Stromal cell of bone marrow (primary cell): ENCODE measurements at places on chromosomes 6 and 20.

GRCh38 chr20:38181207-38181801, 16.2 kb upstream of the TGM2 start:
- no peak for DNase-seq

GRCh38 chr20:5221061-5221430, 94.2 kb downstream of the CDS2 start:
- no peak for DNase-seq

GRCh38 chr20:7305976-7306375, 538.5 kb downstream of the BMP2 start:
- DNase-seq: no peak

DNA sequence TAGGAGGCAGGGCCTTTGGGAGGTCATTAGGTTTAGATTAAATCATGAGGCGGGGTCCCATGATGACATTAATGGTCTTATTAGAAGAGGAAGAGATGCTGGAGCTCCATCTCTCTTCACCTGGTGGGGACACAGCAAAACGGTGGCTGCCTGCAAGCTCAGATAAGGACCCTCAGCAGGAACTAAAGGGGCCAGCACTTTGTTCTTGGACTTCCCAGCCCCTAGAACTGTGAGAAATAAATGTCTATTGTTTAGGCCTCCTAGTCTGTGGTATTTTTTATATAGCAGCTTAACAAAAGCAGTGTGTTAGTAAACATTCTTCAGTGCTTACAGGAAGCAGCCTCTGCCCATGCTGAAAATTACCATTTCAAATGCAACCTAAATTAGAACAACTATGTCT, 157.6 kb downstream of the FOXA2 start:
- no peak for DNase-seq

- no peak for DNase-seq
Observed at GRCh38 chr20:33261465-33261864, 21.5 kb upstream of the BPIFB1 start.

GRCh38 chr20:35224536-35224935, 2.0 kb upstream of the MMP24 start:
- no peak for DNase-seq

DNA sequence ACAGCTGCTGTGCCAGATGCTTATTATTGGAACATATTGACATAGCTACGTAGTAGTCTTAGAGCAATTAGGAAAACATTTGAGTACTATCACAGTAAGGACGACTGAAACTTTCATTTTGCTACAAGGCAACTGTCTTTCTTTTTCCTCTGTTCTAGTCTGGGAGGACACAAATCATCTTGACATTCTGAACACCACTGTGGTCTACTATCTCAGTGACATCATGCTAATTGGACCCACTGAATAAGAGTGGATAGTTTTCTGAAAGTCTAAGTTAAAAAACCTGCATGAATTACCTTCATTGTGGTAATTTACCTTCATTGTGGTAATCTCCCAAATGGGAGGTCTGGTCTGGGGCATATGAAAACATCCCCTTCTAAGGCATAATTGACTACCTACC, 163.3 kb upstream of the MOCS1 start:
- no peak for DNase-seq

- DNase-seq: no peak
Observed at GRCh38 chr6:157207521-157208076, 115.7 kb downstream of the TMEM242 start.

GRCh38 chr6:11203306-11204004, 29.0 kb downstream of the NEDD9 start:
- DNase-seq: no peak

GRCh38 chr6:138671351-138671750, 102.2 kb upstream of the CCDC28A start:
- DNase-seq: no peak

GRCh38 chr6:39758905-39759605, 33.1 kb upstream of the DAAM2 start:
- no peak for DNase-seq

DNA sequence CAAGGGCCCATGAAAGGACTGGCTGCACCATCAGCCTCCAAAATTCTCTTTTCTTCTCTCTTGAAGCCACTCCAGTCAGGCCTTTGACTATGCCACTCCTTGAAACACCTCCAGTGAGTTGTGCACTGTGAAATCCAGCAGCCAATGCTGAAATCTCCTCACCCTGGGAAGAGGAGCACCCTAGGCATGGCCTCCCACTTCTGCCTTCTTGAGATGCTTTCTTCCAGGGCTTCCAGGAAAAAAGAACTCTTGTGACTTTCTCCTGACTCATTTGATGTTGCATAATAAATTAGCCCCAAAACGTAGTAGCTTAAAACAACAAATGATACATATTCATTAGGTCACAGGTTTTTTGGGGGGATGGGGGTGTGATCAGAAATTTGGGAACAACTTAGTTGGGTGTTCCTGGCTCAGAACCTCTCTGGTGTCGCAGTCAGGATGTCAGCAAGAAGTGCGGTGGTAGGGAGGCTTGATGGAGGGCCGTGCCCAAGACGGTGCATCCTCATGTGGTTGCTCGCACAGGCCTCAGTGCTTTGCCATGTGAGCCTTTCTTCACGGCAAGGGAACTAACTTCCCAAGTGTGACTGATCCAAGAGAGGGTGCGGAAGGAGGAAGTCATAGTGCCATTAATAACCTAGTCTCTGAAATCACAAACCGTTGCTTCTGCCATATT, 12.1 kb downstream of the NCR2 start:
- DNase-seq: no peak

GRCh38 chr20:23710771-23711170, 21.9 kb upstream of the CST4 start:
- DNase-seq: no peak

DNA sequence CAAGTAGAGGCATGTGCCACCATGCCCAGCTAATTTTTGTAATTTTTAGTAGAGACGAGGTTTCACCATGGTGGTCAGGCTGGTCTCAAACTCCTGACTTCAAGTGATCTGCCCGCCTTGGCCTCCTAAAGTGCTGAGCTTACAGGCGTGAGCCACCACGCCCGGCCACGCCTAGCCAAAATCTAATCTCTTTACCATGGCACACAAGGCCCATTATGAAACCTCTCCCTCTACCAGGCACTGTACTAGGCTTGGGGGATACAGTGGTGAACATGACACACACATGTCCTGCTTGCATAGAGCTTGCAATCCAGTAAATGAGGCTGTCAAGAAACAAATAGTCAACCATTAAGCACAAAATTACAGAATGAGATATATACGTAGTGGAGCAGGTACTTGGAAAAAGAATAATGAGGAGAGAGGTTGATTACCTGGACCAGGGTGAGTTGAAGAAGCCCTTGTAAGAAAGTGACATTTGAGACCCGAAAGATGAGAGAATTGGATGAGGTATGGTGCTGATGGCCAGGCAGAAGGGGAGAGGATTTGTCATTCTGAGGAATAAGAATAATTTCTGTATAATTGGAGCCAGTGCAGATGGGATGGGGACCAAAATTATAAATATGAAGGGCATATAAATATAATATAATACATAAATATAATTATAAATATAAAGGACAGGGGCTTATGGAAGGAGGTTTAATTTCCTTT, 1.2 kb upstream of the CTNNBL1 start:
- no peak for DNase-seq

DNA sequence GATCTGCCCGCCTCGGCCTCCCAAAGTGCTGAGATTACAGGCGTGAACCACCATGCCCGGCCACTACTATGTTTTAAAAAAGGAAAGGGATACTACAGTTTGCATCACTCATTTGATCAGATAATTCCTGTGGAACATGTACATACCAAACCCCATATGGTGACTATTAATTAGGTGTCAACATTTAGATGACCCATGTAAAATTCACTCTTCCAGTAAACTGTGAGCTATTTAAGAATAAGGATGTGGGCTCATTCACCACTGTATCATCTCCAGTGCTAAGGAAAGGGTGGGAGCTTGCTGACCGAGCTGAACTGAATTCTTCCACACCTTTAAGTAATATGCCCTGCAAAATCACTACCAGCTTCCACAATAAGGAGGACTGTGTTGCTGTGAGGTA, 127.5 kb downstream of the BTBD9 start:
- DNase-seq: no peak

DNA sequence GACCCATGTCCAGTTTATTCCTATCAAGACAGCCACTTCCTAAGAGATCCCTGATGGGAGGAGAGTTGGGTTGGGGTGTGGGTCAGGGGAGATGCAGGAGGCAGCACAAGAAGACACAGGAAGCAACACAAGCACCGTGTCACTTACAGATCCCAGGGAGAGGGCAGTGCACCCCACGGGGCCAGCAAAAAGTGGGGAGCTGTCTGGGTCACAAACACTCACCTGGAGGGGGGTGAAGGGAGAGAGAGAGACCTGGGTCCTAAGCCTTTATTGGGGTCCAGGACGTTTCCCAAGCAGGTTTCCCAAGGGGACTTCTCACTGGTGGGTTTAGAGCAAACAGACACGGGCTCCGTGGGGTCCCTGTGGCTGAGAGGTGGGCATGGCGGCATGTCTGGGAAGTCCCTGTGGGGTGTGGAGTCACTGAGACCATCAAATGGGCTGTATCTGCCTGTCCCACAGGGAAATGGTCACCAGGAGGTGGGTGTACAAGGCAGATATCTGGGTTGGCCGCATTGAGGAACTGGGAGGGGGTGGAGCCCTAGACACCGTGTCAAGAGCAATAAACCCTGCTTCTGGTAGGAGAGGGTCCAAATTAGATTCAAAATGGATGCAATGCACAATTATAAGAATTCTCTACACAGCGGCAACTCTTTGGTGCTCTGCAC, 1.6 kb upstream of the CD93 start:
- DNase-seq: no peak

- DNase-seq: no peak
Observed at GRCh38 chr6:69294407-69294806, 502.4 kb downstream of the LMBRD1 start.

DNA sequence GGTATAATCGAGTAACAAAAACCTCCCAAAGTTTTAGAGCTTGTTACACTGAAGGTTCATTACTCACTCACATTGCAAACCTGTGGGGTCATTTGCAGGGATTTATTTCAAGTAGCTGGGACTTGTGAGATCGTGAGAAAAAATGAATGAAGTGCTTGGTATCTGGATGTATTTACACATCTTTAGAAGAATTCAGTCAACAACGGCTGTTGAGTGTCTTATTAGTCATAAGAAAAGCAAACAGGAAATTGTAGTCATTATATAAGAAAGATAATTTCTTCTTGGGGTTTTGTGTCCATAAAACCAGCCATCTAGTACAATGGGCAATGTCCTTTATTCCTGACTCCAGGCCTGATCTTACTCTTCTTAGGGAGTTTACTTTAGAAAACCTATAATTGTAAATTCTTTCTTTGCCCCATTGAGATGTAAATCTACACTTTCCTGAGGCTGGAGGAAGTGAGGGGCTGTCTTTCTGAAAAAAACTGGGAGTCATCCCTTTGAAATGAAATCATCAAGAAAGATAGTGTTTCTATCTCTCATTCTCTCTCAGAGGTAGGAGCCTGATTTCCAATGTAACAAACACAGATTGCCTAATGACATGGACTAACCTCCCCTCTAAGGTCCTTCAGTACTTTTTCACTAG, 202.5 kb upstream of the ASCC3 start:
- DNase-seq: no peak

GRCh38 chr6:133817460-133818047, 71.4 kb upstream of the TCF21 start:
- DNase-seq: no peak

GRCh38 chr20:2298701-2299100, 2.9 kb downstream of the TGM3 start:
- no peak for DNase-seq

DNA sequence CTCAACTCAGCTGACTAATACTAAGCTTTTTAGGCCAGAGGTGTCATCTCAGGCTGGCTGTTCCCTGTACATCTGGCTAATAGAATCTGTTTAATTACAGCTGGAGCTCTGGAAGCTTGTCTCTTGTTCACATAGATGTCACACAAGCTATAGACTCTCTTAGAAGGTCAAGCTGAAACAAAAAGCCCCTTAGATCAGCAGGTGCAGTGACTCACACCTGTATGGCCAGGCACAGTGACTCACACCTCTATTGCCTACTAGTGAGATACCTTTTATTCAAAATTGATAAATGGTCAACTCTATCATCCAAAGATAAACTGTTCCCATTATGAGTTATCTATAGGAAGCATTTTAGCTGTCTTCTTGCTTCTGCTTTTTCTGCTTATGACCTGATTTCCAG, 29.9 kb upstream of the MTHFD1L start:
- DNase-seq: no peak

- no peak for DNase-seq
Observed at GRCh38 chr6:83696674-83697073, 12.2 kb downstream of the SNAP91 start.

DNA sequence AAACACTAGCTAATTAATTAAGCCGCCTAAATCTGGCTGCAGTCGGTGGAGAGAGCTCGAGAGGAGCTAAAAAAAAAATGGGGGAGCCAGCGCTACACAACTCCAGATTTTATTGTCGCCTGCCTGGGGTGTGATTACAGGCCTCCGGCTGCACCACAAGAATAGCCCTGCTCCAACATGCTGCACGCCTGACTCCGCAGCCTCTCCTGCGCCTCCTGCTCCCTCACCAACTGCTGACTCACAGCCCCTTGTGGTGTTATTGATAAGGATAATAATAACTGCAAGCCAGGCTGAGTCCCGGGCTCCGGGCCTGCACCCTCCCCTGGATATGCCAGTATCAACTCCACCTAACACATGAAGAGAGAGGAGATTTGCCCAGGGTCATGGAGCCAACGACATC, 16.8 kb downstream of the SIRPA start:
- no peak for DNase-seq

GRCh38 chr6:167255918-167256553, 35.1 kb upstream of the UNC93A start:
- no peak for DNase-seq

- no peak for DNase-seq
Observed at GRCh38 chr6:28903686-28904085, 20.1 kb downstream of the TRIM27 start.

DNA sequence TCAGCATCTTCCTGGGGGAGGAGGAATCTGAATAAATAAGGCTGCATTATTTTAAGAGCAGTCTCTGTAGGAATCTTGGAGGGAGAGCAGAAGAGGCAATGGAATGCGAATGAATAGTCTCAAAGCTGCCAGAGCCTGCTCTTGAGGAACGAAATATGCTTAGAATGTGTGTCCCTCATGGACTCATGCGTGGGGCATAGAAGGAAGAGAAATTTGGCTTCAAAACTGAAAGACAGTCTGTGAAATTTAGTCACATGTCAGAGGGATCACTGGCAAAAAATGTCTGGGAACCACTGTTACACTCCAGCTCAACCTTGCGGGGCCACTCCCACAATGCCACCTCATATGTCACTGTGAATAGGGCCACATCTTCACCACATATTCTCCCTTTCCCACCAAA, 95.5 kb downstream of the GJA10 start:
- peak; percentile 63 for DNase-seq

DNA sequence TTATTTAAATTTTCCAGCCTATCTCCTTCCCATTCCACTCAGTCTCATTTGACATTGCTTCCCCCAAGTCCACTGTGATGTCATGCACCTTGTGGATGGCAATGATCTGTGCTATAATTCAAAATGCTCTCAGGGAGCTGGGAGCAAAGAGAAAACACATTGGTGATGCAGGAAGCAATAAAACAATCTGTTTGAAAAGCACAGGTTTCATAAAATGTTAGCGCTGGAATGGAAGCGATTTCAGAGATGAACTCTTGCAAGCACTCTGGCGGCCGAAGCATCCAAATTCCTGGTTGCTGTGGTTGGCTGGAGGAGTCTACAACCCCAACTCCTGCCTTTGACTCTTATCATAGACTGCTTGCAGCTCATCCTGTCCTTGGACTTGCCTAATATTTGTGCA, 167.0 kb downstream of the GMPR start:
- DNase-seq: no peak
